Astrocyte (in vitro differentiated cells and primary cell): ENCODE measurements at places on chromosomes 7 and 10.

DNA sequence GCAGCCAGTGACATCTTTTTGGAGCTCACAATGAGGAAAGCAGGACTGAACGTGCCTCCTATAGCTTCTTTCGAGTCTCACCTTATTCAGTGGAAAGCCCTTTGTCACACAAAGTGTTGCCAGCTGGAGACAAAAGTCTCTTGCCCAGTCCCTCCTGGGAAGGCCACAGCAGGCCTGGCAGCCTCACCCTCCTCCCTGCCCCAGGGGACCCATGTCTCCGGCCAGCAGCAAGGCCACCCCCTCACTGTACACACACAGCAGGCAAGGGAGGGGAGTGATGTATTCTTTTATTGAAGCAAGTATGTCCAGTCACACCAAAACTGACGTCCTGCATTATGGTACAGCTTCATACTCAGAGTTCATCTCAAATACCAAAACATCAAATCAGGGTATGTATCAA, 56.0 kb downstream of the CSGALNACT2 start:
- H3K27me3 ChIP-seq = no peaks in the 10 kb centered on the region
- H3K27ac ChIP-seq = no peak overlapping the region
- no peaks in the 10 kb centered on the region for H3K4me1 ChIP-seq
- no peak overlapping the region for H3K4me3 ChIP-seq
- DNase-seq = no peak
- H3K36me3 ChIP-seq = peaks cover 4% of the 10 kb centered on the region

- H3K27me3 ChIP-seq = no peaks in the 10 kb centered on the region
- no peak overlapping the region for H3K27ac ChIP-seq
- no peak overlapping the region for H3K4me3 ChIP-seq
- no peaks in the 10 kb centered on the region for H3K4me1 ChIP-seq
- peak; percentile 49 for DNase-seq
Observed at GRCh38 chr10:120819366-120819765, 31.8 kb upstream of the WDR11 start.

- H3K36me3 ChIP-seq = no peaks in the 10 kb centered on the region
- H3K4me3 ChIP-seq = no peak overlapping the region
- no peak overlapping the region for H3K27ac ChIP-seq
- no peak for DNase-seq
Observed at GRCh38 chr7:4871930-4872675, 10.3 kb upstream of the PAPOLB start.

GRCh38 chr7:104480529-104480928, 152.1 kb downstream of the LHFPL3 start:
- H3K4me1 ChIP-seq = no peaks in the 10 kb centered on the region
- no peak for DNase-seq
- H3K27ac ChIP-seq = no peak overlapping the region
- no peak overlapping the region for H3K4me3 ChIP-seq

GRCh38 chr10:58781873-58782488, 269.3 kb downstream of the BICC1 start:
- H3K36me3 ChIP-seq = no peaks in the 10 kb centered on the region
- H3K27ac ChIP-seq = no peak overlapping the region
- no peak overlapping the region for H3K4me3 ChIP-seq
- H3K4me1 ChIP-seq = peaks cover 3% of the 10 kb centered on the region
- no peak for DNase-seq

- no peak overlapping the region for H3K4me3 ChIP-seq
- no peak overlapping the region for H3K27ac ChIP-seq
- no peak for DNase-seq
- H3K27me3 ChIP-seq = no peaks in the 10 kb centered on the region
- H3K4me1 ChIP-seq = no peaks in the 10 kb centered on the region
Observed at GRCh38 chr10:354901-355617, 219.8 kb downstream of the ZMYND11 start.

GRCh38 chr10:6247041-6247712, 44.4 kb downstream of the PFKFB3 start:
- H3K27ac ChIP-seq = no peak overlapping the region
- H3K4me1 ChIP-seq = peaks cover 5% of the 10 kb centered on the region
- H3K36me3 ChIP-seq = no peaks in the 10 kb centered on the region
- peak; percentile 82 for DNase-seq
- no peaks in the 10 kb centered on the region for H3K27me3 ChIP-seq
- no peak overlapping the region for H3K4me3 ChIP-seq

DNA sequence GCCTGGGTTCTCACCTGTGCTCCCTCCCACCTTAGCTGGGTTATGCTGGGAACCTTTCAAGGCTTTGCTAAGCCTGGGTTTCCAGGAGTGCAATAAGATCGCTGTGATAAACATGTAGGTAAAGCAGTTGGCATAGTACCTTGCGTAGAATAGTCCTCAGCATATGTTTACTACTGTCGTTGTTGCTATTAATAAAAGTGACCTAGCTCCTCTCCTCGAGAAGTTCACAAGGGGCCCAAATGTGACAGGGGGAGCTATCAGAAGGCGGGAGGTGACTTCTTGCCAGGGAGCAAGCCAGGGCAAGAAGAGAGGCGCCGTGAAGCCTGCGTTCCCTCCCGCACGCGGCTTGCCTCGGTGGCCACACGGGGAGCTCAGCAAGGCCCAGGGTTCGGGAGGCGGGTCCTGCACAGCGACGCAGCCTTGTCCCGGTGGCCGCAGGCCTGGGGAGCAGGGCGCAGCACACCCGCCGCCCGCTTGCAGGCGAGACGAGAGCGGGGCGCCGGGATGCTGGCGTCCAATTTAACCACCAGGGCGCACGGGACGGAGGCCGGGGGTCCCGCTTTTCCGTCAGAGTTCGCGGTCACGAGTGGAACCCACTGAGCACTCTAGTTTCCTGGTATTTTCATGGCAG, 106.2 kb downstream of the SNX10 start:
- H3K27me3 ChIP-seq = no peaks in the 10 kb centered on the region
- peaks cover 4% of the 10 kb centered on the region for H3K4me1 ChIP-seq
- H3K4me3 ChIP-seq = peak overlapping the region; percentile 64
- H3K36me3 ChIP-seq = no peaks in the 10 kb centered on the region
- DNase-seq = no peak

DNA sequence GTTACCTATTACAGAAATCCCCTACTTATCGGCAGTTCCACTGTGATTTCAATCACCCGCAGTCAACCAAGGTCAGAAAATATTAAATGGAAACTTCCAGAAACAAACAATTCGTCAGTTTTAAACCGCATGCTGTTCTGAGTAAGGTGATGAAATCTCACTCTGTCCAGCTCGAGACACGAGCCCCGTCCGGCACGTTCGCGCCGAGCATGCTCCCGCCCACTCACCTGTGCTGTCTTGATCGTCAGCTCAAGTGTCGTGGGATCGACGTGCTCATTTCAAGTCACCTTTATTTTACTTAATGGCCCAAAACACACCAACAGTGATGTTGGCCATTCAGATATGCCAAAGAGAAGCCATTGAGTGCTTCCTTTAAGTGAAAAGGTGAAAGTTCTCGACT, 21.2 kb downstream of the ESYT2 start:
- peaks cover 6% of the 10 kb centered on the region for H3K4me1 ChIP-seq
- no peaks in the 10 kb centered on the region for H3K36me3 ChIP-seq
- no peak overlapping the region for H3K4me3 ChIP-seq
- H3K27me3 ChIP-seq = no peaks in the 10 kb centered on the region

- no peaks in the 10 kb centered on the region for H3K27me3 ChIP-seq
- DNase-seq = no peak
- no peaks in the 10 kb centered on the region for H3K36me3 ChIP-seq
- no peak overlapping the region for H3K4me3 ChIP-seq
- no peak overlapping the region for H3K27ac ChIP-seq
- no peaks in the 10 kb centered on the region for H3K4me1 ChIP-seq
Observed at GRCh38 chr10:129411393-129411705, 55.7 kb upstream of the MGMT start.

DNA sequence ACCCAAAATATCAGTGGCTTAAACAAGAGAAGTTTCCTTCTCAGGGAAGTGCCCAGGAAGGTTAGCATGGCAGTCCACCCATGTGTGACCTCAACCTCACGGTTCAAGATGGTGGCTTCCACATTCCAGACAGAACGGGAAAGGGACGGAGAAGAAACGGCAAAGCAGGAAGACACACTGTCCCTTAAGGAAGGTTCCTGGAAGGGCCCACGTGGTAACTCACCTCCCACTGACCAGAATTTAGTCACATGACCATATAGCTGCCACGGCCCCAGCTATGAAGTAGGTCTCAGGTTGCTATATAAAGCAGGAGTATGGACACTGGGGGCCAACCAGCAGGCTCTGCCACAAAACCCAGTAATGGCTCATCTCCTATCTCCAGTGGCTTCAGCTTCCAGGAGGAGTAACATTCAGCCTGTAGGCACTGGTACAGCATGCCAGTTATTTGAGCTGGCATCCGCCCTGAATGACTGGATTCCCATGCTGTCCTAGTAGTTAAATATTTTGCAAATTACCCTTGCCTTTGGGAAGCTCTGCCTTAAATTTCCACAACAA, 278.5 kb upstream of the KLF14 start:
- peak overlapping the region; percentile 36 for H3K27ac ChIP-seq
- H3K4me3 ChIP-seq = no peak overlapping the region
- peaks cover 39% of the 10 kb centered on the region for H3K4me1 ChIP-seq

DNA sequence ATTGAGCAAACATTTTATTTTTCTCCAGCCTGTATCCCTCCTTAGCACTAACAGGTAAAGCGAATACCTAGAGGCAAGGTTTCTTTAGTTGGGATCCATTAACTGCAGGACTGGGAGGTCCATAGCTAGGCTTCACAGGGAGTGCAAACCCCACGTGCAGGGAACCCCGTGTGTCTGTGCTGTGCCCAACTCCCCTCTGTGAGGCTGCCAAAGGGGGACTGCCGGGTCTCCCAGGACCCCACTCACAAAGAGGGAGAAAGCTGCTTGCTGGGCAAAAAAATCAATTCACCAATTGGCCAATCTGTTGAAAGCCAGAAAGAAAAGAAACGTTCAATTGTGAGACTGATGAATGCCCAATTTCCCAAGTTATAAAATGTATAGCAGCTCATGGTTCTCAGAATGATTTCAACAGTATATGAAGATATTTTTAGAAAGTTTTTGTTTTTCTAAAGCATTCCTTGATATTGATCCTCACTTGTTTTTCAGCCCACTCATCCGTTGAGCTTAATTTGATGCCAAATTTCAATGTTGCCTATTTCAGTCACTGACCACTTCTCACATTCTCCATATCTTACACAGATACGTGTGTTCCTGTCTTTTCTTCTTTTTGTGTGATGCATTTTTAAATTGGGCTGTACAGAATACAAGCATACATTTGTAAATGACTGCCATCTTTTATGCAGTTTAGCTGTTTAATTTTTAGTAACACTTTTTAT, 202.7 kb upstream of the PRSS58 start:
- no peaks in the 10 kb centered on the region for H3K36me3 ChIP-seq
- DNase-seq = peak; percentile 66
- no peak overlapping the region for H3K4me3 ChIP-seq
- peak overlapping the region; percentile 66 for H3K27ac ChIP-seq
- peaks cover 24% of the 10 kb centered on the region for H3K4me1 ChIP-seq

DNA sequence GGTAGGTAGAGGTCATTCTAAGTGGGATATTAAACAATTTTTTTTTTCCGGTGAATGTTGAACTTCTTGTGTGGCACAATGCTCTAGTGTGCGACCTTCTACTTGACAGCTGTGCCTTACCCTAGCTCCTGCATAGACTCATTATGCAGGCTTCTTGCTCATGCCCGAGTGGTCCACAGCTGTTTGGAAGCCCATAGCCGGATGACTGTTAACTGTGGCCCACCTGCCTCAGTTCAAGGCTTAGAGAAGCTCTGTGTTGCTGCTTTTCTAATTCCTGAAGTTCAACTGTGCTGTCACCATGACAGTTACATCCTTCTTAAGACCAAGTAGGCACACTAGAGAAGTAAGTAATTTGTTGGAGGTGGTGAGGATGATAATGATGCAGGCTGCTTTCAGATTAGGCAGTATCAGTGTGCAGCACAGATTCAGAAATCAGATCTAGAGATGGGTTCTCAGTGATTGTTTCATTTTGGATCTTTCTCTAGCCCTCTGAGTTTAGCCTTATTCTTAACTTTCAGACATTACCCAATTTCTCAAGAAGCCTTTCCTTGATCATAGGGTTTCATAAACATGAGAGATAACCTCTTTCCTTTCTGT, 278.4 kb downstream of the PHF14 start:
- H3K4me3 ChIP-seq = no peak overlapping the region
- DNase-seq = no peak
- no peaks in the 10 kb centered on the region for H3K27me3 ChIP-seq
- no peaks in the 10 kb centered on the region for H3K36me3 ChIP-seq
- no peaks in the 10 kb centered on the region for H3K4me1 ChIP-seq

DNA sequence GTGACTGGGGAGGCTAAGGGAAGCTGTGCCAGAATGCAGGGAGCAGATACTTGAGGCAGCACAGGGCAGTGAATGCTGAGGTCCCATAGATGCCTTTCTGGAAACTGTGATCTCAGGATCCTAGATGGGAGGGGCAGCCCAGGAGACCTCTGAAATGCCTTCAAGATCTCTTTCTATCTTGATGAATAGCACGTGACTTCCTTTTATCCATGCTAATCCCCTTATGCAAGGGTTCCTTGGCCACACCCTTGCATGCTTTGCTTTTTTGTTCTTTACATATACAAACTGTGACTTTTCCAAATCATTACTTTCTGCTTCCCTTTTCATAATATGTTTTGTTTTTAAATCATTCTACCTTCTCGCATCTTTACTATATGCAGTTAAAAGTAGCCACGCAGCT, 14.7 kb downstream of the ATRNL1 start:
- DNase-seq = no peak
- no peaks in the 10 kb centered on the region for H3K36me3 ChIP-seq
- no peaks in the 10 kb centered on the region for H3K4me1 ChIP-seq
- no peaks in the 10 kb centered on the region for H3K27me3 ChIP-seq
- no peak overlapping the region for H3K4me3 ChIP-seq
- no peak overlapping the region for H3K27ac ChIP-seq

DNA sequence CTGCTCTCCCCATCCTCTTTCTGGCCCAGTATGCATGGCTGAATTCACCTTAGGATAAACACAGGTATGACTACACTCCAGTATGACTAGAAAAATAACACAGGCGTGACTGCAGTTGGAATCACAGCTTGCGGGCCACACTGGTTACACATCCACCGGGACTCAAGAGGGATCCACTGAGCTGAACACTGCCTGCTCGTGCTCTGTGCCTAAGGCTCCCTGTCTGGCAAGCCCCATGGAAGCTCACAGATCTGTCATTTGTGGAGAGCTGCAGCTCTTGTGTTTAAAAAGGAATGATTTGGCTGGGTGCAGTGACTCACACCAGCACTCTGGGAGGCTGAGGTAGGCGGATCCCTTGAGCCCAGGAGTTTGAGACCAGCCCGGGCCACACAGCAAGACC, 26.8 kb downstream of the VOPP1 start:
- no peaks in the 10 kb centered on the region for H3K27me3 ChIP-seq
- peak; percentile 80 for DNase-seq
- H3K27ac ChIP-seq = peak overlapping the region; percentile 43
- H3K36me3 ChIP-seq = no peaks in the 10 kb centered on the region
- peaks cover 28% of the 10 kb centered on the region for H3K4me1 ChIP-seq

- peaks cover 5% of the 10 kb centered on the region for H3K4me1 ChIP-seq
- no peak overlapping the region for H3K4me3 ChIP-seq
- no peak overlapping the region for H3K27ac ChIP-seq
Observed at GRCh38 chr10:89664203-89664602, 19.2 kb upstream of the PANK1 start.

GRCh38 chr7:38744746-38745145, 113.6 kb upstream of the AMPH start:
- DNase-seq = peak; percentile 67
- no peaks in the 10 kb centered on the region for H3K36me3 ChIP-seq
- H3K4me3 ChIP-seq = no peak overlapping the region
- H3K4me1 ChIP-seq = peaks cover 6% of the 10 kb centered on the region
